ENCODE measurements at places on chromosomes 7 and 10.

DNA sequence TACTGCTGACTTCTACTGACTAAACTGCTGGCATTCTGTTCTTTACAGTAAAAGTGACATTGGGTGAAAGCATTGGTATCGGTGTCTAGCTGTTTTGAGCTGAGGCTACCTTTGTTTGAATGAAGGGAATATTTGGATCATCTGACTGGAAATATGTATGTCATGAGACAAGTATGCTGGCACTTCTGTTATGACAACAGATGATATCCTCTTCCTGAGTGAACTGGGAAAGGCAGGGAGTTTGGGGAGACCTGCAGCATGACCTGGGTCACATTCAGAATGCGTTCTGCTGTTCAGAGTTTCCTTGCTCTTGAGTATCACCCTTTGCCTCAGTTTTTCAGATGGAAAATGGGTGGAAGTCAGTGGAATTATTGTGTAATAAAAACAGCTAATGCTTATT, 81.8 kb downstream of the PLCE1 start:
- no peak for DNase-seq

- DNase-seq = no peak
These were observed 6.8 kb downstream of the POLM start for GRCh38 chr7:44075296-44076075.

- DNase-seq = no peak
These were observed 906.7 kb downstream of the DNAJB9 start for GRCh38 chr7:109476409-109476808.

- DNase-seq = peak; percentile 5
These were observed 30.5 kb upstream of the VWDE start for GRCh38 chr7:12434012-12434642.

DNA sequence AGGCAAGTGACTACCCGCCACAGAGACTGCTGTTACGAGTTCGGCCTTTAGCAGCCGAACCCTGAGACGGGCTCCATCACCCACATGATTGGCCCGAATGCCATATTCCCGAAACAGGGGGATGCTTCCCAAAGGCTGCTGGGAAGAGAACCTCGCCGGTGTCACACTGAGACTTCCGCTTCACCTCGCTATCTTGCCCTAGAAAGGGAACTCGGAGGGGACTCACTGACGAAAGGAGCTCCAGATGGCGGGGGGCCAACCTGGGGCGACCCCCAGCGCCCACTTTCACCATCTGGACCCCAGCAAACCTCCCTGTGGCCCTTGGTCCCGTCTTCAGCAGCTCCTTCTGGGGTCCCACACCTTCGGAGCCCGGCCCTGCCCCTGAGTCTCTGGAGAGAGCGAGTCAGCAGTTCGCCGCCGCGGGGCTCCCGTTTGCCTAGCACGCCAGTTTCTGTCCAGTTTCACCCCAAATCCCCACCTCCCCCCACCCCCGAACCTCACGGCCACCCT, 529 bp downstream of the HPS1 start:
- peak; percentile 26 for DNase-seq

DNA sequence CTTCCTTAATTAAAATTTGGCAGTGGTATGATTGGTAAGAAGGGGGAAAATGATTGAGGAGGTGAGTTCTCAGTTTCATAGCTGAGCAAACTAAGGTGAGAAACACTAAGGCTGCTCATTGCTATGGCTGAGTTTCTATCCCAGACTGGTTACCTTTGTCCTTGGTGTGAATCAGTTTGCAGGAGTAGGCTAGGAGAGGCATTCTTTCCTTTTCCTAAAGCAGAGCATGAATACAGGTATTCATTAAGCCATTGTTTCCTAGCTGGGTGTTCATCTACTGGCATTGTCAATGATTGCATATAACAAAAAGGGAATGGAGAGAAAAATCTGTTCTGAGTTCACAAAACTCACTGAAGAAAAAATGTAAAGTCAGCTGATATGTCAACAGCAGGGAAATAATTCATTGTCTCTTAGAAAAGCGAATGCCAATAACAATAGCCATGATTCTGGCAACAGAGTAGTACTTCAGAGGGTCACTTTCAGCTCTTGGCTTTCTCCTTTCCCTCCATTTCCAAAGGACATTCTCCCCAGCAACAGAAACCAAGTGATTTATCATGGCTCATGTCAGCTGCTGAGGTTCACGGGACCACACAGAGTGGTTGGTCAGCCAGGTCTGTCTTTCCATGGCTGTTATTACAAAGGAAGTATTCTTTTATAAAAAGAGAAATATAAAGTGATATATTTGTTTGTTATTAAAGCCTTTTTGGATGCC, 234.0 kb downstream of the BICC1 start:
- no peak for DNase-seq

DNA sequence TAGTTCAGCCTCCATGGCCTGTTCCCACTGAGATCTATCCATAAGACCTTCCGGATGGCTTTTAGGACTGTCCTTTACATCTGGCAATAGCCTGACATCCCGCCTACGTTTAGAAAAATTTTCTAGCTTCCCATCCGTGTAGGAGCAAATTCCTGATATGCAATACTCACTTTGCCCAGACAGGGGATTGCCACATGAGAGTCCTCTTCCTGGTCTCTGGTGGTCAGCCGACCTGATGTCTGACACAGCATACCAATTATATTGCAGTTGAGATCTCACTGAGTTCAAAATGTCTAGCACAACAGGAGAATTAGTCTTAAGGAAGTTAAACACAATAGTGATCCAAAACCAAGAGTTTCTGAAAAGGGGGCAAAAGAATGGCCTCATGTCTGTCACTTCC, 9.4 kb upstream of the ETV1 start:
- DNase-seq = no peak
